ENCODE measurements at places on chromosomes 1 and 21.
A peak's percentile ranks its signal among the peaks of the same experiment; 100 is the strongest.

DNA sequence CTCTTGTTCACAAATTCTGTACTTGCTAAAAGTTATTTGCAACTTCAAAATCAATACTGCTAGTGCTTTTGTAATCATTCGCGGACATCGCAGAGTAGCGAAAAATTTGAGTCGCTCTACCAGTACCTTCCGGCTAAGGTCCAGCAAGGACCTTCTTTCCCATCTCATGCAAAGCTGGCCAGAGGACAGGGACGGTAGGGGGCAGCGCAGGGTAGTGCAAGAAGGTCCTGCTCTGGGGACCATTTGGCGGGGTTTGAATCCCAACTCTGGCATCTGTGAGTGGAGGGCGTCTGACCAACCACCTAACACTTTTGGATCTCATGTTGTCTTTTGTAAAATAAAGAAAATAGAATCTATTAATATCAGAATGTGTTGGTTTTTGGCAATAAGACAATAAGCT is 258.3 kb downstream of the SPATA17 start:
- no peak for DNase-seq

DNA sequence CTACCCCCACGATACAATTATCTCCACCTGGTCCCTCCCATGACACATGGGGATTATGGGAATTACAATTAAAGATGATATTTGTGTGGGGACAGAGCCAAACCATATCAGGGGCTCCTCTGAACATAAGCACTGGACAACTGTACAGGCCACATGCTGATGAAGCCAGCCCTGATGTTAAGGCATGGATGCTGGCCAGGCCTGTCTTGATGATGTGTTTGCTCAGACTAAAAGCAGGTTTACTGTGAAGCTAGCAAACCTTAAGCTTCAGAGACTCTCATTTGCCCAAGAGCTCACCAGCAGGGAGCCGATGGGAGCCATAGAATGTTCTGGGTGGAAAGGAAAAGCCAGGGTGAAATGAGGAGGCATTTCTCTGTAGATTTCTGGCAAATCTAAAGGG is 135.3 kb upstream of the KCNK1 start:
- DNase-seq, result no peak

DNA sequence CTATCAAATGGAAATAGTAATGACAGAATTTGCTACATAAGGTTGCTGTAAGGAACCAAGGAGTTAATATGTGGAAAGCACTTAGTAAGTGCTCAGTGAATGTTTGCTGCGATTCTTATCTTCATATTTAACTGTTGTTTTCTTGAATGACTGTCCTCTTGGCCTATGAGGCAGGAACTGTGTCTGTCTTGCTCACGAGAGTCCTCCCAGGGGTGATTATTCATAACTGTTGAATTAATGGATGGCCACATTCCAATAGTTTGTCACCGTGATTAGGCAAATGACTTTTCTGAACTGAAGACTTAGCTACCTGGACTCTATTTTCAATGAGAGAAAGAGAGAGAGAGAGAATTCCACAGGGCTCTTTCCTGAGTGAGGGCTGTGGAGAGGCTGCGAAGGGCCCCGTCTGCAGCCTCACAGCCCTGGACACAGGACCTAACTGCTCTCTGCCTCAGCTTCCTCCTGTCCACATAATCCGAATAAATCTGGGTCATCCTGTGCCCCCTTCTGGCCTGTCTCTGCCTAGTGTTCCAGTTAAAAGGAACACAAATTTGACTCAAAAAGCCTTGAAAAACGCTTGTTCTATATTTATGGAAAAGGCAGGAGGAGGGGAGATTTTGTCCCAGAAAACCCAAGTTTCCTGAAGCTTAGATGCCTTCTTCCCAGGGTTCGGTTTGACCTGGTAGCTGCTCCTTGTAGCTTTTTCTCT is 8.5 kb downstream of the EDN2 start:
- no peak for DNase-seq

DNA sequence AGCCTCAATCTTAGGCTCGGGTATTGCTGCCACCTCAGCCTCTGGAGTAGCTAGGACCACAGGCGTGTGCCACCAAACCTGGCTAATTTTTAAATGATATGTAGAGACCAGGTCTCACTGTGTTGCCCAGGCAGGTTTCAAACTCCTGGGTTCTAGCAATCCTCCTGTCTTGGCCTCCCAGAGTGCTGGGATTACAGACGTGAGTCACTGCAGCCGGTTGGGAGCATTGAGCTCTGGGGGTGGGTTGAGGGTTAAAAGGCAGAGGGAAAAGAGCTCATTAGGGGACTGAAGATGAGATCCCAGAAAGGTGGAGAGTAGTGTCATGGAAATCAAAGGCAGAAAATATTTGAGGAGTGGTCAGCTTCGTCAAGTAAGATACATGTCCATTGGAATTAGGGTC is 7.1 kb downstream of the RAD54L start:
- DNase-seq, result no peak

- DNase-seq, result peak; percentile 95
These were observed 4.5 kb upstream of the NFIA start for GRCh38 chr1:61077676-61078541.

DNA sequence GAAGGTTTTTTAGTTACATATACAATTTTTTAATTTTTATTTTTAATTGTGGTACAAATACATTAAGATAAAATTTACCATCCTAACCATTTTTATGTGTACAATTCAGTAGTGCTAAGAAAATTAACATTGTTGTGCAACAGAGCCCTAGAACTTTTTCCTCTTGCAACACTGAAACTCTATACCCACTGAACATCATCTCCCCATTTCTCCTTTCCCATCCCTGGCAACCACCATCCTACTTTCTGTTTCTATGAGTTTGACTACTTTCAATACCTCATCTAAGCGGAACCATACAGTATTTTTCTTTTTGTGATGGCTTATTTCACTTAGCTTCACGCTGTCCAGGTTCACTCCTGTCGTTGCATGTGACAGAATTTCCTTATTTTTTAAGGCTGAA is 54.1 kb downstream of the PALMD start:
- DNase-seq, result no peak

DNA sequence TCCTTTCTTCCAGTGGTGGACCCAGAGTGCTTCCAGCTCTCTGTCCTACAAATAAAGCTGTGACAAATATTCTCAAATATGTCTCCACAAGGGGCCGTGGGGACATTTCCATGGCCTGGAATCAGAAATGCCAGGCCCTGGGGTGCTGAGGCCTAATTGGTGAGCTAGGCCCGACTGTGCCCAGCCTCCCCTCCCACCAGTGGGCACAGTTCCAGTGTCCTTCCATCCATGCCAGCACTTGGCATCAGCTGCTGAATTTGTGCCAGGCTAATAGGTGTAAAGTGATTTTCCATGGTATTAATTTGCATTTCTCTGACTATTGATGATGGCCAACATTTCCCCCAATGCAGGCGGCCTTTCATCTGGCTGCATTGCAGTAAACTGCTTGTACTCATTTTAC is 48.5 kb upstream of the B3GALT5 start:
- peak; percentile 28 for DNase-seq

DNA sequence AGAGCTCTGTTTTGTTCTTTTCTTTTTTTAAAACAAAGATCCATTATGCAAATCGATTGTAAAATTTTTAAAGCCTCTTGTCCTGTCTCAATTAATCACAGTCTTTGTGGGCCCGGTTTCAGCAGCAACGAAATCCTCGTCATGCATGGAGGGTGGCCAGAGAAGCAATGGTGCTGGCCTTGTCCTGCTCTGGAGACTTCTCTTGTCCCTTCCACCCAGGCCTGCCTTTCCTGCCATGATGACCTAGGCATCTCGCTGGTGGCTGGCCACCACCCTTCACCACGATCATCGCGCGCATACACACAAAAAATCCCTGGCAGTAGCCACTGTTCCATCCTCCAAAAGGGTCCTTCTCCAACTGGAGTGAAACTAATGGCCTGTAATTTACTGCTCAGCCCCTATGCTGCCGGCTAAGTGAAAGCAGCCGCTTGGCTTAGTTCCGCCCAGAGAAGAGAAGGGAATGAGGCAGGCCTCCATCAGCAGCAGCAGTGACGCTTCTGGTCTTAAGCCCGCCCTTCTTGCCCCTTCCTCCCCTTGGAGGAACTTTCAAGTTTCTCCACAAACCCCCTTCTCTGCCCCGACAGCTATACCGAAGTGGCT is 309.5 kb downstream of the NPHP4 start:
- DNase-seq, result no peak

- DNase-seq, result no peak
These were observed 119.0 kb upstream of the UBE2U start for GRCh38 chr1:64084451-64084850.

DNA sequence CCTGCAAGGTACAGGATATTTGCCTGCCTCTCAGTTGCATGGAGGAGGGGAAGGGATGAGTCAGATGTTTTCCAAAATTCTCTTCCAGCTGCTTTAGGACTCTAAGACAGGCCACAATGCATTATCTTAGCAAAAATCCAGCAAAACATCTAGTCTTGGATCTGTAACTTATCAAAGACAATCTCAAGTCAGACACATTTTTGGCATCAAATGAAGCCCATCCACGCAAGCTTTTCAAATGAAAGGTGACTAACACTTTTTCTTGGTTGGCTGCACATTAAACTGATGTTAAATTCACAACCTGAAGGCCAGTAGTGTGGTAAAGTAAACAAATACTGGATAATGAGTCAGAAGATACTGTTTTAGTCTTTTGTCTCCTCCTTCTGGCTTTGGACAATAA is 21.3 kb downstream of the FAM78B start:
- no peak for DNase-seq

GRCh38 chr1:66696771-66697170 is 55.5 kb upstream of the DYNLT5 start:
- DNase-seq, result no peak

DNA sequence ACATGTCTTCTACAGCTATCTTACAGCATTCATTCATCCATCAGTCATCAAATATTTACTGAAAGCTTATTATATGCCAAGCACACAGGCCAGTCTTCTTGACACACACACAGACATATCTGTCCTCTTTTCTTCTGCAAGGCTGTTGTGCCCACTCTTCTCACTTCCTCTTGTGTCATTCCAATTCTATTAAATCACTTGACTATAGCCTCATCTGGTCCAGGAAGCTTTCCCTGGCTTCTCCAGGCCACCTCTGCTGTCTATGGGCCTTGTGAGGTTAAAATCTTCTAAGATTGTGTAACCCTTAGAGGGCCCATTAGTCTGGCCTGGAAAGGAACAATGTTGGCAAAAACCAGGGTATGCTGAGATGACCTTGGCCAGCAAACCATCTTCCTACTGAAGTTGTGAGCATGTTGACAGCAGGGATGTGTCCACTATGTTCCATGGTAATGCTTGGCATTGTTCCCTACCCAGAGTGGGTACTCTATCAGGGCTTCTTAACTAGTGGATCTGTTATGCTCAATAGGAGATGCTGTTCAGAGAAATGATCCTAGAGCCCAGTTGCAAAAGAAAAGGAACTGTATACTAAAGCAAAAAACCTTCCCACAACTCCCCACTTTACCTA is 5.3 kb downstream of the TRAF3IP3 start:
- no peak for DNase-seq

DNA sequence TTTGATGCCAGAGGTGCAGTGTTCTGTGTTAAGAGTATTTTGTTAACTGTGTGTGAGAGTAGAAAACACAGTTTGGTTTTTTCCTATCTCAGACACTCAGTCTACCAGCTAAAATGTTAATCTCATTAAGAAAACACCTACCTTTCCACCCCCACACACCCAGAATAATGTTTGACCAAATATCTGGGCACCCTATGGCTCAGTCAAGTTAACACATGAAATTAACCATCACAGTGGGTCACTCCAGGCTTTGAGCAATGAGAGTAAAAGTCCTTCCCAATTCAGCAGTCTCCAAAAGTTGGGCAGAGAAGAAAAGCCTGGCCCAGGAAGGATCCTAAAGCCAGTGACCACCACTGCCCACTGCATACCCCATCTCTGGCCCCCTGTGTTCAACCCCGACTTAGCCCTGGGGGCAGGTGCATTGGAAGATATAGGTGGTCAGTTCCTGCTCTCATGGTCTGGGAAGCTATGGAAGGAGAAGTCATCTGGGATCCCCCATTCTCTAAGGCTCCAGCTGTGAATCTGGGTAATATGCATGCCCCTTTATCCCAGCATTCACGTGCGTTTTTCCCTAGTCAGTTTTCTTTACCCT is 50.2 kb upstream of the CSF3R start:
- no peak for DNase-seq

DNA sequence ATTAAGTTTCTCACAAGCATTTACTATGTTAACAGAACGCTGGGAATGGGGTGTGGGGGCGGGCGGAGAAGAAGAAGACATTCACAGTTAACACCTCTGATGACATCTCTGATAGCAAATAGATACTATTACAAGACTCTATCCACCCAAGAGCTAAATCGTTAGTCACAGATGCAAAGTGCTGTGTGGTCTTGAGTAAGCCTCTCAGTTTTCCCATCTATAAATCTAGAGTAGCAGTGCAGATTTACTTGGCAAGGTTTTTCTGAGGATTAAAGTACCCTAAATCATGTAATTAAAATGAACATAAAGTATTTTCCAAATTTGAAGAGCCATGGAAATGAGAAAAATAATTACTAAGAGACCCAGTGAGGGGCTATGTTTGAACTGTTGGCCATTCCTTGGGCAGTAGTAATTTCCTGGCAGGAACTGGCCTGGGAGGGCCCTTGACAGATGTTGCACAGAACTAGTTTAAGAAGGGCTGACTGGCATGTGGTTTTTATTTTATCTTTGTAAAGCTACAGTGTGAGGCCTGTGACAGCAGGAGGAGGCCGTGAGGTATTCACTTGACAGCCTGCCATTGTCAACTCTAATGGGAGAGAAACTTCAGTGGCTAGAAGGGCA is 58.7 kb upstream of the APOBEC4 start:
- no peak for DNase-seq

DNA sequence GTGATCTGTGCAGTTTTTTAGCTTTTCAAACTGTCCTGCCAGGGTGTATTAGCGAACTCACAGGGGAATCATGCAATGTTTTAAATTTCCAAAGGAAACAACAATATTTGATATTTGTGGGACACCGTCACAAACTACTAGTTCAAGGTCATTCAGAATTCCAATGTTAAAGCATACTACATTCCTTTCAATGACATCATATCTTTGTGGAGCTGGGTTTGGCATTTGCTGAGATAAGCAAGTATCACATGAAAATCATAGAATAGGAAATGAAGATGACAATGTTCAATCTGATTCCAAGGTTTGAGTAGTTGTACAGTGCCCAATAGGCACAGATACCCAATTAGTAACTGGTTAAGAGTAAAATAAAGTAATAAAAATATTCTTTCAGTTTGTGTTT is 35.6 kb downstream of the NUF2 start:
- DNase-seq, result no peak

DNA sequence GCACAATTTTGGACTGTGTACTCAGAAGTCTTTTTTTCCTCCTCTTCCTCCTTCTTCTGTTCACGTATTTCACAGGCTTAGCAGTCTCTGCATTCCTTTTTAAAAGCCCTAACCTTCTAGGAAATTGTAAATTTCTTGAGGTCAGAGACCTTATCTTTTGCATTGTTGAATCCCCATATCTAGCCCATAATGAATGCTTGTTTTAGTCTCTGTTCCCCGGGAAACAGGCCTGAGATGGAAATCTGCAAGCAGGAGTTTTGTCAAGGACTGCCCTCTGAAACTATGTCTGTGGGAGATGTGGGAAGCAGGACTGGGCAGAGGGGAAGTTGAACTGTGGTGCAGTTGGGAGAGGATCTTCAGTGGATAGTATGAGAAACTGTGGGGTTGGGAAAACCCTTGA is 272.2 kb upstream of the DAB1 start:
- DNase-seq, result no peak

- no peak for DNase-seq
These were observed 2.7 kb upstream of the GPR88 start for GRCh38 chr1:100535264-100535663.

GRCh38 chr21:34220556-34221195 is 143.1 kb upstream of the KCNE2 start:
- DNase-seq, result no peak

GRCh38 chr1:206654828-206655227 is 19.5 kb downstream of the DYRK3 start:
- DNase-seq, result no peak

- no peak for DNase-seq
These were observed 172.4 kb downstream of the C1orf21 start for GRCh38 chr1:184559117-184559713.
